ENCODE measurements at places on chromosomes 6 and 20.

GRCh38 chr6:160950507-160950906, 41.1 kb upstream of the MAP3K4 start:
- no peak for DNase-seq

- DNase-seq = no peak
Observed at GRCh38 chr20:49961413-49961812, 21.4 kb upstream of the SNAI1 start.

GRCh38 chr20:14155361-14155760, 160.0 kb downstream of the MACROD2 start:
- no peak for DNase-seq

- DNase-seq = no peak
Observed at GRCh38 chr6:157075549-157076450, 247.5 kb downstream of the TMEM242 start.

DNA sequence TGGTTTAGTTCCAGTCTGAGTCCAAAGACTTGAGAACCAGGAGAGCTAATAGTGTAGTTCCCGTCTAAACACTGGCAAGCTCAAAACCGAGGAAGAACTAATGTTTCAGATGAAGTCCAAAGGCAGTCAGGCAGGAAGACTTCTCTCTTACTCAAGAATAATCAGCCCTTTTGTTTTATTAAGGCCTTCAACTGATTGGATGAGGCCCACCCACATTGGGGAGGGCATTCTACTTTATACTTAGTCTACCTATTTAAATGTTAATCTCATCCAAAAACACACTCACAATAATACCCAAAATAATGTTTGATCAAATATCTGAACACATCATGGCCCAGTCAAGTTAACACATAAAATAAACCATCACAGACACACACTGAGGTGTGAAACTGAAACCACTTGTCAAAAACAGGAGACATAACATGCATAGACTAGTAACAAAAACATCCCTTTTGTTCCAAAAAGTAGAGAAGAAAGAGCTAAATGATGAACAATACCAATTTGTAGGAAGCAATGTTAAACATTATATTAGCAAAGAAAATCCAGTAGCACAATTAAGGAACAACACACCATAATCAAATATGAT, 50.2 kb upstream of the SENP6 start:
- DNase-seq = no peak

GRCh38 chr6:134299236-134299635, 18.7 kb downstream of the SGK1 start:
- no peak for DNase-seq

DNA sequence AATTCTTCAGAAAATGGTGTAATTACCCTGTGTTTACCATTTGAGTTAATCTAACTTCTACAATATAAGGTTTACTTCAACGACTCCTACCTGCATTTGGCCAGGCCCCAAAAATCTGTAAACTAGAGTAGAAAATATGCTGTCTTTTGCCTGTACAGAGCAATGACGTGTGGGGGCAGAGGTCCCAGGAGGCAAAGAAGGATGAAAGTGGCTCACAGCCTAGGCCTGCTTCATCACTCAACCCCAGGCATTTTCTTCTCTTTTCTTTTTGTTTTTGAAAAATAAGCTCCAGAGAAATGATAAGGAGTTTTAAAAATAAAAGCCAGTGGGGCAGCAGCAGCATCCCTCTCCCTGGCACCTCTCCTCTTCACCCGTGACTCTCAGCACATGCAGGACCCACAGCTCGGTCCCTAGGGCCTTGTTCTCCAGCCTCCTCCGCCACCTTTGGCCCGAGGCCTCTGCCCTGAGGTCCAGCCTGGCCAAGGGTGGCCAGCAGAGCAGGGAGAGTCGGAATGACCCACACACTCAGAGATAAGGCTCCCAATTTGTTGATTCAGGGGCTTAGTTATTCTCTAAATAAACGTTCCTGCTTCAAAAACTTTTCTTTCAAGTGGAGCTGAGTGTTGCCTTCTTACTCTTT, 310.3 kb upstream of the RNF24 start:
- no peak for DNase-seq

- DNase-seq = no peak
Observed at GRCh38 chr20:59632541-59633113, 28.3 kb downstream of the PHACTR3 start.

DNA sequence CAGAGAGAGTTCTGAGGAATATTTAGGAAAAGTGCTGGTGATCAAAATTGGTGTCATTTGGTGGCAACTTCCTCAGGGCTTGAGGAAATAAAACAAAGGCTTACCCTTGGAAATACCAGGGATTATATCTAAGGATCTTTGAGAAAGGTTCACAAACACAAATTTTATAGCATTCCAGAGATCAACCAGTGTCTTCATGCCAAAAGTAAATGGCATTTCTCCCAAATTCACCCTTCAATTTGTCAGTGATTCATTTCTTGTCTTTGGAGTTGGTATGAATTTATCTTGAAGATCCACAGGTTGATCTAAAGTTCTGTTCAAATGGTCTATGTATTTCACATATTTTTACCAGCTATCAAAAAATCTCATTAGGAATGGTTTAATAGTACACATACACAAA, 181.5 kb downstream of the FUT9 start:
- DNase-seq = no peak

DNA sequence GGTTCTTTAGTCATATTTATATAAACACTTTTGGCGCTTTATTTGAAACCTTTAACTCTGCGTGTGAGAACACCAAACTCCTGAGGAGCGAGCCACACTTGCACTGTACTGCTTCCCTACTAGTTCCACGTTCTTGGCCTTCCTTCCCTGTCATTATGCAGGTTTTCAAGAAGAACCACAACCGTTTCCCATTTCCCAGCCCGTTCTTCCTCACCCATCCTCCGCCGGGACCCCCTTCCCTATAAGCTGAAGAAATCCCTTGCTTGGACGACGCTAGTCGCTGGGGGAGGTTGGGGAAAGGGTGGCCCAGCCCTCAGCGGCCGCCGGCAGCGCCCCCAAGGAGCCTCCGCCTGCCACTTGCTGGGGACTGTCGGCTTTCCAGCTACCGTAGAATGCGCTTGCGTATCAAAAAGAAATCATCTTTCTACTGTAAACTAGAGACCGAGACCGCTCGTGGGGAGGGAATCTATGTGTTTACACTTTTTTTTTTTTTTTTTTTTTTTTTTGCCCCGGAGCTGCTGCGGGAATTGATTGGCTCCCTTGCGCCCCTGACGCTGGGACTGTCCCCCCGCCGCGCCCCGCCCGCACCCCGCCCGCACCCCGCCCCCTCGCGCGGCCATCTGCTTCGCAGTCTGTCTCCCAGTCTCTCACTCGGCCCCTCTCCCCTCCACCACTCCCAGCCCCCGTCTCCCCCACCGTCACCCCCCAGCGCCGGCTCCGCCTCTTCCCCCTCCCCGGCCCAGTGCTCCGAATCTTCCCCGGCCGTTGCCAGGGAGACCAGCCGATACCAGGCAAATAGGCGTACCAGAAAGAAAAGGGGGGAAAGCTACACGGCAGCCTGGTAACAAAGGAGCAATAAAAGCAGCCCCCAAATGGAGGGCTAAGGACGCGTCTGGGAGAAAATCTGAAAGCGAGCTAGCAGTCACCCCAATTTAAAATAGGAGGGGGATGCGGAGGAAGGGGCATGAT, 2.3 kb upstream of the MARCKS start:
- DNase-seq = no peak

GRCh38 chr20:10381477-10381876, 52.5 kb downstream of the MKKS start:
- DNase-seq = no peak

GRCh38 chr6:169397684-169398083, 144.0 kb upstream of the THBS2 start:
- DNase-seq = no peak

DNA sequence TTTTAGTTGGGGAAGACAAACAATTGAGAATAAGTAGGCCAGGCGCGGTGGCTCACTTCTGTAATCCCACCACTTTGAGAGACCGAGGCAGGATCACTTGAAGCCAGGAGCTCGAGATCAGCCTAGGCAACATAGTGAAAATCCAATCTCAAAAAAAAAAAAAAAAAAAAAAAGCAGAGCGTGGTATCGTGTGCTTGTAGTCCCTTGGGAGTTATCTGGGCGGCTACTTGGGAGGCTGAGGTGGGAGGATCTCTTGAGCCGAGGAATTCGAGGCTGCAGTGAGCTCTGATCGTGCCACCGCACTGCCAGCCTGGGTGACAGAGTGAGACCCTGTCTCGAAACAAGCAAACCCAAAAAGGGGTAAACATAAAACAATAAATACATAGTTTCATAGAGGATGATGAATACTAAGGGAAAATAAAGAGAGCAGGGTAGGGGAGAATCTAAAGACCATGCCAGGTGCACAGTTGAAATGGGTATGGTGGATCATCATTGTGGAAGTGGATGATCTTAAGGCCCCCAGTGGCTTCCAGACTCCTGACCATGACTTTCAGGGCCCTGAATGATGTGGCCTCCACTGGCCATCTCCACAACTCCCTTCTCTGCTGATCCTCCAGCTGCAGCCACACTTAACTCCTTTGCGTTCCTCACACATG, 947 bp downstream of the POFUT1 start:
- DNase-seq = no peak

DNA sequence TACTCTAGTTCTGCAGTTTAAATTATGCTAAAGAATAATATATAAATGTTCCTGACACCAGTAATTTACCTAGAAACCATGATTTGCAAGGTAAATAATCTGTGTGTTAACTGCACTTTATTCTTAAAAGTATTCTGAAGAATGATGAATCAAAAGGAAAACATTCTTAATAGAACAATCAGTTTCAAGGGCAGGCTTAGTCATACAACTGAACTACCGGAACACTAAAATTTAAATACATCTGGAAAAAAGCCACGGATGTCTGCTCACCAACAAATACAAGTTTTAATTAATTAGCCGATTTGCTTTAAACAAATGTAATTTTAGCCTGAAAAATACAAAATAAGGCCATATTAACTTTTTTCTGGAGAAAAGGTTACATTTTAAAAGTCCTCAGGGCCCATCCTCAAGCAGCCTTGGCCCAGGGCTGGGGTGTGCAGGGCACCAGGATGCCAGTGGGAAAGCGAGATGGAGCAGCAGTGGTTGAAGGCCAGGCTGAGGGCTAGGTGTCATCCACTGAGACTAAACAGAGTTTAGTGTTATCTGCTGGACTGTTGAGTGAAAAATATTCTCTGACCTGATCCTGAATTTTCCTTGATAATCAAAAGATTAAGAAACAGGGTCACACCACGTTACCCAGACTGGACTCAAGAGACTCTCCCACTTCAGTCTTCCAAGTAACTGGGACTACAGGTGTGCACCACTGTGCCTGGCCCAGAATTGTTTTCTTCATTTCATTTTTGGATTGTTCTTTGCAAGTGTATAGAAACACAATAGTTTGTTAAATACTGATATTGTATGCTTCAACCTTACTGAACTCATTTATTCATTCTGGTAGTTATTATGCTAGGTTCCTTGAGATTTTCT, 88.2 kb upstream of the DST start:
- DNase-seq = no peak

- DNase-seq = no peak
Observed at GRCh38 chr20:25071734-25072133, 10.2 kb downstream of the VSX1 start.

Measured in omental fat pad (tissue), 4 donors.